Tracheal epithelial cell (primary cell): ENCODE measurements at places on chromosomes 12 and 14. TPM values are rescaled to one million over a fixed set of nuclear protein-coding genes. Genes with fewer than 3 reads are reported as not detected.

Gene ZBTB42
- total RNA-seq = 10.4 and 10.8 TPM in 2 replicates

Gene MORN3
- total RNA-seq = under 0.01 and 0.21 TPM in 2 replicates

Gene CLEC14A
- 0.21 and 0.24 TPM in 2 replicates for total RNA-seq

Gene SLC6A12
- total RNA-seq = 0.48 TPM in 1 of 2 replicates, not detected in the other

Gene GLIPR1L2
- 0.48 and 0.85 TPM in 2 replicates for total RNA-seq

Gene TARBP2
- total RNA-seq = 37.9 and 39.3 TPM in 2 replicates

Gene MUCL1
- not detected in 2 replicates for total RNA-seq

Gene KLRD1
- under 0.01 and 0.24 TPM in 2 replicates for total RNA-seq

Gene FAM181A
- total RNA-seq = not detected in 2 replicates

Gene VDR
- total RNA-seq = 5.5 and 10.0 TPM in 2 replicates

Gene PROX2
- total RNA-seq = under 0.01 TPM in 1 of 2 replicates, not detected in the other

Gene CARMIL3
- total RNA-seq = under 0.01 and 0.24 TPM in 2 replicates

Gene YBX3
- 136 and 147 TPM in 2 replicates for total RNA-seq

Gene SDR9C7
- not detected in 2 replicates for total RNA-seq

Gene FOXN4
- not detected in 2 replicates for total RNA-seq

Gene CLEC12A
- total RNA-seq = not detected in 2 replicates

Gene ZBTB1
- 32.8 and 40.7 TPM in 2 replicates for total RNA-seq

Gene RAD9B
- 0.21 and 0.24 TPM in 2 replicates for total RNA-seq

Gene LGALS3
- total RNA-seq = 177 and 214 TPM in 2 replicates

Gene NOPCHAP1
- total RNA-seq = 7.5 and 13.3 TPM in 2 replicates

Gene ABCC9
- 0.24 and 0.64 TPM in 2 replicates for total RNA-seq

Gene VRTN
- not detected in 2 replicates for total RNA-seq

Gene BIN2
- not detected in 2 replicates for total RNA-seq

Gene CFAP251
- 16.4 and 21.5 TPM in 2 replicates for total RNA-seq

Gene DEGS2
- total RNA-seq = 0.85 and 1.4 TPM in 2 replicates

Gene SLC35E3
- 2.1 and 2.7 TPM in 2 replicates for total RNA-seq

Gene CLEC6A
- total RNA-seq = not detected in 2 replicates

Gene NPAS3
- total RNA-seq = under 0.01 and 0.24 TPM in 2 replicates

Gene CCDC92
- total RNA-seq = 4.0 and 5.1 TPM in 2 replicates

Gene SENP1
- 8.9 and 15.3 TPM in 2 replicates for total RNA-seq

Gene GALC
- total RNA-seq = 10.6 and 12.1 TPM in 2 replicates

Gene PTPRR
- 0.96 TPM in 1 of 2 replicates, not detected in the other for total RNA-seq

Gene SIRT4
- 0.96 and 3.2 TPM in 2 replicates for total RNA-seq
